Iris pigment epithelial cell (primary cell): ENCODE measurements at places on chromosomes 16 and 17.

GRCh38 chr17:28878981-28879380 lies 18.6 kb downstream of the FLOT2 start:
- DNase-seq = peak; percentile 64

DNA sequence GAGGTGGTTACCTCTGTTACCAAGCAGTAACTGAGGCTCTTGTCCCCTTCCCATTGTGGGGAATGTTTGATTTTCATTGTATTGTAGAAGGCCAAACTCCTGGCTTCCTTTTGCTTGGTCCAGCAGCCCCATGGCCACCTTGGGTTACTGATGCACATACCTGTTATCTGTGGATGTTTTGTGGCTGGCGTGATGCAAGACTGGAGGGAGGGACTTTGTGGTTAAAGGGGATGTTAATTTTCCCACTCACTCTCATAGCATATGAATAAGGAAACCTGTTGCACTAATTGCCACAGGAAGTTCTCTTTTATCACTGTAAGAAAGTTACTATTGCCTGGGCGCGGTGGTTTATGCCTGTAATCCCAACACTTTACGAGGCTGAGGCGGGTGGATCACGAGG lies 168.6 kb upstream of the HS3ST4 start:
- no peak for DNase-seq

DNA sequence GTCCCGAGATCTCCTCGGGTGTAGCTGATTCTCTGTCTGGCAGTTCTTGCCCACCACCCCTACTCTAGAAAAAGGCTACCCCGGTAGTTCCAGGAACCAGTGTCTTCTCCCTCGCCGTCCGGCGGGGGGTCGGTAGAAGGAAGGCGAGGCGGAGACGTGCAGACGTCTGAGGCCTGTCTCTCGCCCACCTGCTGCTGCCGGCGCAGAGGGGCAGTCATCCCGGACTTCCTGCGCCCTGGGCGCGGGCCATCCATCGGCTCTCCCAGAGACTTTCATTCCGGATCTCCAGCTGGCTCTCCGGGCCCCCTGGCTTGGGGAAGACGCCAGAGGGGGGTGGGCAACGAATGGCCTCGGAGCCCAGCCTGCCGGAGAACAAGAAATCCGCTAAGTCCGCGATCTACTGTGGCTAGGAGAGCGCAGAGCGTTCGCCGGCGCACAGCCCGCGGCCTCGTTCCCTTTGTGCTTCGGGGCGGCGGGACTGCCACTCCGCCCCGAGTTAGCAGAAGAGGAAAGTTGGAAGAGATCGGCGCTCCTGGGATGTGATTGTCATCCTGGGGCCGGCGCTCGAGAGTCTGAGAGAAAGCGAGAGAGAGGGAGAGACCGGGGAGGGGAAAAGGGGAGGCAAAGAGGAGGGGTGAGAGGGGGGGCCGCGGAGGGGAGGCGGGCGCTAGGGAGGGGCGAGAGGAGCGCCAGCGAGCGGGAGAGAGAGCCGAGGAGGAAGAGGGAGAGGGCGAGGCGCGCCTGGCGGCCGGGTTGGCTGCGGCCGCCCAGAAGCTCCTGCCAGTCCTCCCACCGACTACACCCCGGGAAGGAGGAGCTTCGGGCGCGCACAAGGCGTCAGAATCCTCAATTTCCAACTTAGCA lies at the start of gene IRX5:
TSS of gene IRX5 (plus strand) at position 861 of the 864 bp plus-strand sequence. CDS start 334 bp downstream, outside the sequence.
- DNase-seq = peak; percentile 98

- no peak for DNase-seq
These were observed 313 bp upstream of the NSRP1 start for GRCh38 chr17:30116345-30116660.

- peak; percentile 85 for DNase-seq
These were observed 4.6 kb downstream of the RAI1 start for GRCh38 chr17:17685775-17686291.

DNA sequence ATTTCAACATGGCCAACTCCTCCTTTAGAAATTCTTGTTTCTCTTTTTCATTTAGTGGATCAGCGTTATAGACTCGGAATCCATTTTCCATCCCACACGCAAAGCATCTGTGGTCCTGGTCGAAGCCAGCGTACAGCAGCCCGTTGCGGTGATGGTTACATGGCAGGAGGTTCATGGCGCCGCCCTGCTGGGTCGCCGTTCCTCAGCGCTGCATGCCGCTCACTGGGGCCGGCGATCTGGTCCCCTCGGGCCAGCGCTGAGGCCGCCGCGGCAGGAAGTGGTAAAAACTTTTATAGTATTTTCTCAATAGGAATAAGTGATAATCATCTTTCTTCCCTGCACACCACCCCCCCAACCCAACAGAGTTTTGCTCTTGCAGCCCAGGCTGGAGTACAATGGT lies 29.9 kb upstream of the RHOT1 start:
- no peak for DNase-seq

DNA sequence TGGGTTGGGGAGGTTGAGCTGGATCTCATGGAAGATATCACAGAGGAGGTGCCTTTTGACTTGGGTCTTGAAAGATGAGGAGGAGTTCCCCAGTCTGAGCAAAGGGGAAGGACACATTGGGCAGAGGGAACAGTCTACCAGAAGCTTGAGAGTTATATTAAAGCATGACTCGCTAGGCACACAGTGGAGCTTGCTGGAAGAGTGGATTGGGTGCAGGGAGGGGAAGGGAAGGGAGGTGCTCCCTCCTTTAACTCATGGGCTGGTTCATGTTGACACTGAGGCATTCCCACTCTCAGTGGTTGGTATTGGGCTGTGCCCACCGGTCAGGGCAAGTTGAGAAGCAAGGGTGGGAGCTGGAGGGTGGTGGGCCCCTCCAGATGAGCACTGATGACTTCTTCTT lies 5.9 kb downstream of the TMEM98 start:
- no peak for DNase-seq

GRCh38 chr17:14312522-14312921 lies 11.6 kb downstream of the HS3ST3B1 start:
- DNase-seq = no peak

- DNase-seq = no peak
These were observed 30.9 kb downstream of the OR1D5 start for GRCh38 chr17:3032258-3033247.

DNA sequence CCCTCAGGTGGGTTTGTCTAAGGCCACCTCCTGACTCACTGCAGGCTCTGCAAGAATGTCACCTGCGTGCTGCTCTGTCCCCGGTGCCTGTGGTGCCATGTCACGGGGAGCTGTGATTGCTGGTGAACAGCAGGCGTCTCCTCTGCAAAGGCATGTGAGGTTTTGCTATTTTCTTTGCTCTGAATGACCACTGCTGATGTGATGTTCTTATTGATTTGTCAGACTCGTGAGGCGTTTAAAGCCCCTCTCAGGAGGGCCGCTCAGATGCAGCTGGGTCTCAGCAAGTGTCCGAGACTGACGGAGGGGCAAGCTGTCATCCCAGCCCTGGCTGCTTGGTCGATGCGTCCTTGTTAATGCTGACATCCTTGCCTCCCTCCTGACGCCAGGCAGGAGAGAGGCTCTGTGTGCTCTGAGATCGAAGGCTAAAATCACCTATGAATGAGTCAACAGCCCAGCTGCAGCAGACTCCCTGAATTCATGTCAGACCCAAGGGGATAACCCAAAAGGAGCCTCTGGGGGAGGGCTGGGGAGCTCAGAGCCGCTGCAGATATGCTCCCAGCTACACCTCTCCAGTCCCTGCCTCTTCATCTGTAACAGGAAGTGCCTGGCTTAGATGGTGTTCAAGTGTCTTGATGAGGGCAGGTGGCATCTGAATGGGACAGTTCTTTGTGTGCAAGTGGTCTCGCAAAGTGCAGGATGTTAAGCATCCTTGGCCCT lies 11.8 kb upstream of the PEMT start:
- no peak for DNase-seq

DNA sequence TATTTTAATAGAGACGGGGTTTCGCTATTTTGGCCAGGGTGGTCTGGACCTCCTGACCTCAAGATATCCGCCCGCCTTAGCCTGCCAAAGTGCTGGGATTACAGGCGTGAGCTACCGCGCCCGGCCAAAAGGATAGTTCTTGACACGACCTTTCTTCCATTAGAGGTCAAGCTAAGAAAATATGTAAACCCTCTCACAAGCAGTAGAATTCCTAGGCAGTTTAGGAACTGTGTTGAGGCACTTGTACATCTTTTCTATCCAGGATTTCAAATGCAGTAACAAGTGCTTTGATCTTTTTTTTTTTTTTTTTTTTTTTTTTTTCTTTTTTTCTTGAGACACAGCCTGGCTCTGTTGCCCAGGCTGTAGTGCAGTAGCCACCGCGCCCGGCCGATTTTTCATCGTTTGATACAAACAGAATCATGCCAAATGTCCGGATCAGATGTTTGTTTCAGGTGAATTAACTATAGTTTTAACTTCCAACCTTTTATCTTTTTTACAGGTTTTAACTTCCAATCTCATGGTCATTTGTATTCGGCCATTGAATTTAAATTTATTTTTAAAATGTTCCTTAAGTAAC lies 1.5 kb upstream of the ARL6IP1 start:
- no peak for DNase-seq

- DNase-seq = no peak
These were observed 8.0 kb downstream of the SLC38A10 start for GRCh38 chr17:81287152-81287551.

DNA sequence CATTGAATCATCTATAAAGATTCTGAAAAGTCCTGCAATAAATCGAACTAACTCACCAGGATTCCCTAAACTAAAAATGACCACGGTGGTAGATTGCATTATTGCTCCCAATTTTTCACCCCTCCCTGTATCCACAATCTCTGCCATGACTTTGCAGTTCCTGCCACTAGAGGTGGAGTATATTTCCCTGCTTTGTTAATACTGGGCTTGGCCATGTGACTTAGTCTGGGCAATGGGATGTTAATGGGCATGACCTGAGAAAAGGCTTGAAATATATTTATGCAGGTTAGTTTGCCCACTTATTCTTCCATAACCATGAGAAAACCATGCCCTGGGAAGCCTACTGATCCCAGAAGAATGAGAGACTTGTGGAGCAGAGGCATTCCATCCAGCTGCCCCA lies 59.1 kb downstream of the NOG start:
- DNase-seq = no peak

GRCh38 chr17:75009139-75009724 lies 3.2 kb upstream of the MRPL58 start:
- no peak for DNase-seq

DNA sequence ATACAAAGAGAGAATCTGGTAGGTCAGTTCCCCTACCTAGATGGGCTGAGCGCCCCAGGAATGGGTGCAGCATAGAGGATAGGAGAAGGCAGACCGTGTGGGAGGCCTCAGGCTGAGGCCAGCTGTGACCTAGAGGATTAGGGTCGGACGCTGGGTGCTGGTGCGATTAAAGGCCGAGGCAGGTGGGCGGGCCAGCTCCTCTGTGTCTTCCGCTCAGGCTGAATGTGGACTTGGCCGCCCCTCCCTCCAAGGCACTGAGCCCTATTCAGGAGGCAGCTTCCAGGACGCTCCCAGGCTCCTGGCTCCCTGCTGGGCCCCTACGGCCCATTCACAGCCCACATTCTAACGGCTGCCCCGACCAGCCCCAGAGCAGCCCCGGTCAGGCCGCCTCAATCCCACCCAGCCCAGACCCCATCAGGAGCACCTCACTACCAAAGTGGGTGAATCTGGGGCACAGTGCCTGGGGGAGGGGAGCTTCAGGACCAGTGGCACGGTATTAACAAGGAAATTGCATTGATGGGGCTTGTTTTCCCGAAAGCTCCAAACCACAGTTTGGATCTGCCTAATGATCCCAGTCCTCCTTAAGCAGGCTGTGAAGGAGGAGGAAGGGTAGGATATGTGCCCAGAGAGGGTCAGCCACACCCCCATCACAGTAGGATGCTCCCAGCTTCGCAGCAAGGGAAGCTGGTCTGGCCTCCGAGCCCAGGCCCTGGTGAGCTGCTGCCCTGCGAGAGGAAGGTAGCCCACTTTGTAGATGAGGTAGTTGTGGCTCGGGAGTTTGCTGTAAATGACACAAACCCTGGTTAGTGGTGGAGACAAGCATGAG lies 14.5 kb downstream of the RHBDL3 start:
- no peak for DNase-seq

GRCh38 chr16:57479205-57479975 lies 6.9 kb downstream of the DOK4 start:
- peak; percentile 30 for DNase-seq

DNA sequence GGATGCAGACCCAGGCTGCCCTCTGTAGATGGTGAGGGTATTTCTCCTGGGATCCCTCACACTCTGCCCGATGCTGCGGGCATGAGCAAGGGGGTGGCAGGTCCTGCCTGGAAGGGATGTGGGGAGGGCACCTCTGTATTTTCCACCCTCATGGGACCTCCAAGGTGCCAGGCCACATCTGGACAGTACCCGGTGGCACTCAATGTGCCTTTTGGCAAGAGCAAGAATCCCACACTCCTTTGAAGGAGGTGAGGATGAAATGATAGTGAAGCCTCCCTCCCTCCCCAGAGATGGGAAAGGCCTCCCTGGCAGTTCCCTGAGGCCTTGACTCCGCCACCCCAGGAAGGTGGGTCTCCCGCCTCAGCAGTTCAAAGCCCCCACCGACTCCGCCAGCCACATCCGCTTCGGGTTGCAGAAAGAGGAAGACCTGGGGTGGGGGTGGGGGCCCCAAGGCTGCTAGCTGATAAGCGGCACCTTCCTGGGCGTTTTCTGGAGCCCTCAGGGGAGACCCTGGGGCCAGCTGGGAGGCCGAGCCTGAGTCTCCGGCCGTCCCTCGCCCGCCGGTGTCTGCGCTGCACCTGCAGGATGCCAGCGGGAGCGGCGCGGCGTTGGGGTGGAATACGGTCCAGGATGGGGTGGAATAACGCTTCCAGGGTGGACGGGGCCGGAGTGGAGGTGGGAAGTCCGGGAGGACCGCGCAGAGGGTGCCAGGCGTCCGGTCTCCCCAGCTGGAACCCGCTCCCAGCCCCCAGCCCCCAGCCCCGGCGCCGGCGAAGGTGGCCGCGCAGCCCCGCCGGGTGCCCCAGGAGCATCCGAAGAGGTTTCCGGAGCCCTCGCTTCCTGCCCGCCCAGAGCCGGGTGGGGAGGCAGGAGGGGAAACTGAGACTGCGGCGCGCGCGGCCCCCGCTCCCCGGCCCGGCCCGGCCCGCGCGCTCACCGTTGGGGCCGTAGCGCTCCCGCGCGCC lies 718 bp downstream of the ATP2A3 start:
- no peak for DNase-seq

- peak; percentile 26 for DNase-seq
These were observed 41.1 kb downstream of the TNRC6C start for GRCh38 chr17:77999413-78000173.

- DNase-seq = peak; percentile 83
These were observed 15.6 kb upstream of the TMEM98 start for GRCh38 chr17:32912218-32912897.

- DNase-seq = no peak
These were observed 50.6 kb downstream of the HS3ST3B1 start for GRCh38 chr17:14351493-14351892.

GRCh38 chr16:28554634-28555423 lies 1.1 kb downstream of the SGF29 start:
- DNase-seq = no peak

GRCh38 chr16:2486645-2487516 lies 12.0 kb downstream of the TBC1D24 start:
- peak; percentile 29 for DNase-seq

- DNase-seq = no peak
These were observed 17.4 kb upstream of the GPRC5C start for GRCh38 chr17:74414510-74414909.
